ENCODE measurements at places on chromosomes 16 and 17. TPM values are rescaled to one million over a fixed set of nuclear protein-coding genes. Genes with fewer than 3 reads are reported as not detected.

Gene AIPL1
- total RNA-seq, result not detected

Gene MYH8
- total RNA-seq, result not detected

Gene JPH3
- total RNA-seq, result not detected

Gene GP2
- total RNA-seq, result 11.8 TPM

- DNase-seq, result no peak
These were observed 1.6 kb downstream of the PYCARD start for GRCh38 chr16:31200821-31201568.

- DNase-seq, result no peak
These were observed 208.3 kb upstream of the WSCD1 start for GRCh38 chr17:5861854-5862253.
